Astrocyte (in vitro differentiated cells and primary cell): ENCODE measurements at places on chromosomes 1 and 21. TPM values are rescaled to one million over a fixed set of nuclear protein-coding genes. Genes with fewer than 3 reads are reported as not detected.

DNA sequence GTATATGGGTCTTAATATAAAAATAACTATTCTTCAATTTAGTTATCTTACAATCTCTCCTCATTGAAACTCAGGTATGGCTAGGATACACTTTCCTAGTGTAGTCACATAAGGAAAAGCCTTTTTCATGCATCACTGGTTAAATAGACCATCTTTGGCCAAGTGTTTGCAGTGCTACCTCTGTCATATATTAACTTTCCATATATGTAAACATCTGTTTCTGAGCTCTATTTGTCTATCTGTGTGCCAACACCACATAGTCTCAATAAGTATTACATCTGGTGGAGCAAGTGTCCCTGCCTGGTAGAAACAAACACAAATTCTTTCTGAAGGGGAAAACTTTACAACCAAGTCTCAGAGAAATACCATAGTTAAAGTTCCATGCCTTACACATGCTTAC, 134.6 kb downstream of the TSEN15 start:
- no peak for DNase-seq

The RGS7 gene
- total RNA-seq = 0.17 and 0.18 TPM in 2 replicates

The CDC42BPA gene
- 31.2 and 34.5 TPM in 2 replicates for total RNA-seq

DNA sequence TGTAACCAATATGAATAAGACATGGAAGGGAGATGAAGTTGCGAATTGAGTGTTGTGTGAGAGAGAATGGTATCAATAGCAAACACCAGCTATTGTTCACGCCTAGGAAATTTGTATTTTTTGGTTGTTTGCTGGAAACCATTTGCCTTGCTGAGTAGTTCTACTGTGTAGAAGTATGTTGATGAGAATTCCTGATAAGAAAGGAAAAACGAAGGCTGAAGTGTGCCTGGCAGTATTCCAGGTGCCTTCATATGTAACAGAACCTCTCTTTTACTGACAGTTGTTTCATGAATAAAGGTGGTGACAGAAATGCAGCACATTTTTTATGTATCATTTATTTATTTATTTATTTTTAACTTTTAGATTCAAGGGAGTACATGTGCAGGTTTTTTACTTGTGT, 79.5 kb downstream of the SDCCAG8 start:
- DNase-seq = no peak

The GTF2B gene
- total RNA-seq = 28.3 and 29.3 TPM in 2 replicates
